Hair follicular keratinocyte (primary cell): ENCODE measurements at places on chromosomes 5 and 9. TPM values are rescaled to one million over a fixed set of nuclear protein-coding genes. Genes with fewer than 3 reads are reported as not detected.

Gene GCNT4
- total RNA-seq = 2.5 and 3.4 TPM in 2 replicates

Gene OR1J2
- total RNA-seq = not detected in 2 replicates

Gene MLANA
- not detected in 2 replicates for total RNA-seq

Gene PCDHGA7
- total RNA-seq = 0.11 and 0.86 TPM in 2 replicates

Gene CSF1R
- total RNA-seq = under 0.01 TPM in 1 of 2 replicates, not detected in the other

Gene ERBIN
- 24.2 and 33.3 TPM in 2 replicates for total RNA-seq

Gene TLX3
- 0.23 TPM in 1 of 2 replicates, not detected in the other for total RNA-seq

Gene SPATA31D1
- total RNA-seq = not detected in 2 replicates

Gene SLC34A3
- not detected in 2 replicates for total RNA-seq

Gene UTP15
- 17.7 and 19.0 TPM in 2 replicates for total RNA-seq

Gene NUP155
- 25.0 and 31.3 TPM in 2 replicates for total RNA-seq

Gene AUH
- 8.6 and 13.2 TPM in 2 replicates for total RNA-seq

Gene SLC22A4
- 1.2 and 2.2 TPM in 2 replicates for total RNA-seq

Gene FAM221B
- total RNA-seq = not detected in 2 replicates

Gene PELO
- 18.0 and 18.3 TPM in 2 replicates for total RNA-seq

Gene NIM1K
- 0.08 TPM in 1 of 2 replicates, not detected in the other for total RNA-seq

Gene MYMK
- total RNA-seq = not detected in 2 replicates

Gene ZNG1E
- total RNA-seq = 19.5 and 27.0 TPM in 2 replicates

Gene PCDHB7
- not detected in 2 replicates for total RNA-seq

Gene DAB2IP
- 28.3 and 28.8 TPM in 2 replicates for total RNA-seq

Gene IGIP
- 0.87 and 1.9 TPM in 2 replicates for total RNA-seq

Gene TAF11L14
- not detected in 2 replicates for total RNA-seq

Gene SLC25A48
- not detected in 2 replicates for total RNA-seq

Gene SLIT3
- 1.3 and 13.8 TPM in 2 replicates for total RNA-seq

Gene C9orf50
- total RNA-seq = not detected in 2 replicates

Gene PCDHB2
- total RNA-seq = 0.08 and 0.62 TPM in 2 replicates

Gene PHF24
- total RNA-seq = 0.27 and 0.62 TPM in 2 replicates

Gene SPINK5
- 0.95 and 1.6 TPM in 2 replicates for total RNA-seq

Gene DRD1
- not detected in 2 replicates for total RNA-seq

Gene PCDHB10
- under 0.01 and 0.04 TPM in 2 replicates for total RNA-seq

Gene FSD1L
- 1.3 and 2.5 TPM in 2 replicates for total RNA-seq

Gene DMGDH
- total RNA-seq = not detected in 2 replicates

Gene IL5
- not detected in 2 replicates for total RNA-seq

Gene TLE4
- 10.6 and 12.3 TPM in 2 replicates for total RNA-seq

Gene PKD2L2
- total RNA-seq = not detected in 2 replicates

Gene ISL1
- total RNA-seq = not detected in 2 replicates

Gene INVS
- 18.5 and 19.1 TPM in 2 replicates for total RNA-seq

Gene NKD2
- 0.47 TPM in 1 of 2 replicates, not detected in the other for total RNA-seq

Gene SHOC1
- 0.04 TPM in 1 of 2 replicates, not detected in the other for total RNA-seq

Gene HTR1A
- total RNA-seq = not detected in 2 replicates

Gene SLC25A2
- total RNA-seq = not detected in 2 replicates

Gene CCL21
- 0.31 TPM in 1 of 2 replicates, not detected in the other for total RNA-seq

Gene CDKN2B
- 8.3 and 18.0 TPM in 2 replicates for total RNA-seq
